RCC 7860 (cell line): ENCODE measurements at places on chromosomes 3 and 15.

DNA sequence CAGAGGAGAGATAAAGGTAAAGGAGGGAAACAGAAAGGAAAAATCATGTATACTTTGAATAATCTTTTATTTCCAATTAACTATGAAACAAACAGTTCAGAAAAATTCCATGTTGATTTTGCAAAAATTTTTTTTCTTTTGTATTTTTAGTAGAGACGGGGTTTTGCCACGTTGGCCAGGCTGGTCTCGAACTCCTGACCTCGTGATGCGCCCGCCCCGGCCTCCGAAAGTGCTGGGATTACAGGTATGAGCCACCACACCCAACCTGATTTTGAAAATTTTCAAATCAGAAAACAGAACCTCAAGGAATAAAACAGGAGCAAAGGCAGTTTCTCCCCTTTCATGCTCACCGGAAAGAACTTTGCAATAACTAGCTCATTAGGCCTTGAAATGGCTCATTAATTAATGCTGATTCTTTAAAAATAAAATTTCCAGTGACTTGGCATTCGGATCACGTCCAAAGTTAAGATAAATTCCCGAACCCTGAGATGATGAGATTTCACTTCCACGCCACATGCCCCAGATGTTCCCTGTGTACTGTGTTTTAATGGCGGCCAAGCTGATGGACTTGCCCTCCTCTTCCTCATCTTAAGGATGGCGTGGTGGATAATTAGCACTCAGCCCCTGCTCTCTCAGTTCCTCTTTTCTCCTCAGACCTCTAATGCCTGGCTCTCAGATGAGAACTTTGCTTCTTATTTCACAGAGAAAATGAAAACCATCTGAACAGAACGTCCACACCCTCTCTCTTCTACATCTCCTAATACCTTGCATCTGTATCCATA lies 10.8 kb downstream of the BCL2L10 start:
- no peak for DNase-seq

DNA sequence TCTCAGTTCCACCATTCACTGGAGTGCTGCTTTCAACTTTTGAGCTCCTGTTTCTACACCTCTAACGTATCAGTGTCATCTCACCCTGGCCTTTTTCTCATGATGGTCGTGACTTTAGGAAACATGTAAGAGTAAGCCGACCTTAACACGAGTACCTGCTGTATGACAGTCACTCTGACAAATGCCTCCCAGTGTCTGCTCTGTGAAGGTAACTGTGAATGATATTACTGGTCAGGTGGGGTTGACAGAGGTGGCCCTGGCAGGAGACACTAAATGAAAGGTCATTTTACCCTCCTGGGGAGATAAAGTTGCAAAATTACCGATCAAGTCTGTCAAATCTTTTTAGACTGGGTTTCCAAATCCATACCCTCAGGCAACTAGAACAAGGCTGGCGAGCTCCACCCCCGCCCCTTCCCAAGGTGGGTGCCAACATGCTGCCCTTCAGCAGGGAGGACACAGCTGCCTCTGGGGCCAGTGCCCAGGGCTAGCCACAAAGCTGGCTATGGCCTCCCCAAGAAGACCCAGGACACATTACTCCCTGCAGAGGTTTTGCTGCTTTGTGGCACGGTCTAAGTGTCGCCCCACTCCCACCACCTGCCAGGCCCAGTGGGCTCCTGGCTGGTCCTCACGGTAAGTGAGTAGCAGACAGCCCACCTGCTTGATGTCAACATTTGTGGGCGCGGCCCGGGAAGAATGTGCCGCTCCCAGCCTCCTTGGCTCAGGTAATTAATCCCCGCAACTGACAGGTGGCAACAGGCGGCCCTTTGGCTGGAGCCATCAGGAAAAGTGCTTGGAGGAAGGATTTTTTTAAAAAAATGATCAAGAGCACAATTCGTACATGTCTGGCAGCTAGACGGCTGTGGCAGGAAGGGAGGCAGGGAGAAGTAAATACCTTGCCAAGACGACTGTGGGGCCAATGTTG lies 211.8 kb downstream of the TP63 start:
- DNase-seq, result no peak

- no peak for DNase-seq
Observed at GRCh38 chr3:37770938-37771918, 90.5 kb upstream of the CTDSPL start.

DNA sequence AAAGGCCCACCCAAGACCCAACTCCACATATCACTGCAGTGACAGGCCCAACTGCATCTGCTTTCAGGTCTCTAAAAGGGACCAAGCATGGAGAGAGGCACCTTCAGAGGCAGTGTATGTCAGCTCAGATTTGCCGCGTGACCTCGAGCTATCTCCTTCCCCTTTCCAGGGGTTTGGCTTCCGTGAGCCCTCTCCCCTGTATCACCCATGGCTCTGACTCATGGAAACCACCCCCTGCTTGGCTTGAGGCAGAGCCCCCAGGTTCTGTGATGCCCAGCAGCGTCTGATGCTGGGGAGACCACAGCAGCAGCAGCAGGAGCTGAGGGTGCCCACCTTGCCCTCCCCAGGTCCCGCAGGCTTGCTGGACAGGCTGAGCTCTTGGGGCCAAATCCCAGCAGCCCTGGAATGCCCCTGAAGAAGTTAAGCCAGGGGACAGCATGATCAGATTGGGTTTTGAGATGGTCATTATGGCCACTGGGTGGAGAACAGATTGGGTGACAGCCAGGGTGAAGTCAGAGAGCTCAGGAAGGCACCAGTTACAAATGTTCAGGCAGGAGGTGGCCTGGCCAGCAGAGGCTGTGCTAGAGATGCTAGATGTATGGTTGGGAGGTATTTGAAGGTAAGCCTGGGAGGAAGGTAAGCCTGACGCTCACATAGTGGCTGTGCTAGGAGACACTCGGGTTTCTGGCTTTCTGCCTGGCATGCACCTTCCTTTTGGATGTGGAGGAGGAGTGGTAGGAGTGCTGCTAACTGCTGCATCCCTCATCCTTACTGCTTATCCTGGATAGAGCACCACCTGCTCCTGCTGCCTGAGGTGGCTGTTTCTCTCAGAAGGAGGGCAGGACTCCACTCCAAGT lies 42.9 kb downstream of the FGD5 start:
- DNase-seq, result no peak
